ENCODE measurements at places on chromosomes 12 and 14.

DNA sequence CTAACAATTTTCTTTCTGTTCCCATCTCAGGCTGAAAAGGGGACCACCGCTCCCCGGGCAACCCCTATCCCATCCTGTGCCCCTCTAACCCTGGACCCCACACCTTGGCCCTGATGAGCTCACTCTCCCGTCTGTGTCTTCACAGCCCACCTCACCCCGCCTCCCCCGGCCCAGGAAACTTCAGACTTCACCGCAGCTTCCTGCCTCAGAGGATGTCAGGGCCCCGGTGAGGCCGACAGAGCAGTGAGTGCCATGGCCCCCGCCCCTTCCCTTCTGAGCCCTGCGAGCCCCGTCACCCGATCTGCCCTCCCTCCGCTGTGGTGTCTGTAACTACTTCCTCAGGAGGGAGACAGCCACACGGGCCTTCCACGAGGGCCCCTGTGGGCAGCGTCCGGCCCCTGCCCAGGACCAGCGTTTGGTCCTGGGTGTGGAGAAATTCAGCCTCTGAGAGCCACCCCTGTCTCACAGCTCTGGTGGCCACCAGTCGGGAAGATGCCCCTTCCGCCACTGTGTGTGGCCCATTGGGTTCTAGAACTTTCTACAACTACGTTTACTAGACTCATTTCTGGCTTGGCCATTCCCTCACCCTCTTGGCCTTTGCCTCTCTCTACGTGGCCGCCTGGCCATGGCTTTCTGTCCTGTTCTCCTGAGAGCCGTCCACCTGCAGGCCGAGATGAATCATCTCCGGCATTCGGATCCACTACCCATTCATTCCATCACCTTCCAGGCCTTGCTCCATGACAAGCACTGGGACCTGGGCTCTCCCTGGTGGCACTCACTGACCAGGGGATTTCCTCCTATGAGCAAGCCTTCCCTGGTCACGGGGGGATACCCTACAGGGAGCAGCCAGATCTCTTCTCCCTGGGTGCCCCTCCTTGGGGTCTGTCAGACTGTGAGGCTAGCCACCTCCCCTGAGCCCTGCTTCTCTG is 3.4 kb downstream of the RHOF start:
- peak; percentile 93 for DNase-seq

- no peak for DNase-seq
Observed at GRCh38 chr14:81396113-81396512, 4.0 kb downstream of the STON2 start.

DNA sequence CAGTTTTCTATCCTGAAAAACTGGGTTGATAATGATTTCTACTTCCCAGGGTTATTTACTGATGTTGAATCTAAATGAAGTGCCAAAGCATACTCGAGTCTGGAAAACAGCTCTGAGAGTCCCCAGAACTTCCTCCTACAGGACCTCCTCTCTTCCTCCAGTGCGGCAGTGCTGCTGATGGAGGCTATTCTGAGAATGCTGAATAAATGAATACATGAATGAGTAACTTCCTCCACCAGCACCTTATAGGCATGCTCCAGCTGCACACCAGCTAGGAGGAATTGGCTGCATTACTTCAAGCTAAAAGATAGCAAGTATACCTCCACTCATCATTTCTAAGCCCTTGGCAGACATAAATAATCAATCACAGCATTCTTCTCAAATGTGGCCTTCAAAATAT is 448.8 kb upstream of the CCDC196 start:
- DNase-seq, result no peak

- no peak for DNase-seq
Observed at GRCh38 chr12:25482625-25483024, 70.5 kb downstream of the LMNTD1 start.

- DNase-seq, result no peak
Observed at GRCh38 chr14:55389330-55389729, 22.3 kb downstream of the ATG14 start.

DNA sequence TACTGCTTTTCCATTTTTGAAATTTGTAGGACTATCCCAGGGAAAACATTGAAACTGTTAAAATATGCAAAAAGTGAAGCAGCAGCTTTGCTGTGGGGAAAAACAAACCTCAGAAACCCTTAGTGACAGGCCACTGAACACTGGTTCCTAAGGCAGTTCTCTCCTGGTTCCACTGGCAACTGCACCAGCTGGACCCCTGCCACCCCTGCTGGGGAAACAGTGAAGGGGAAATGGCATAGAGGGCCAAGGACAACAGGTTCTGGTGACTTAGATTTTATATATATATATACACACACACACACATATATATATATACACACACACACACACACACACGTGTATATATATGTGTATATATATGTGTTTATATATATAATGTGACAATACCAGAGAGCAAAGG is 16.2 kb upstream of the KRT7 start:
- no peak for DNase-seq

DNA sequence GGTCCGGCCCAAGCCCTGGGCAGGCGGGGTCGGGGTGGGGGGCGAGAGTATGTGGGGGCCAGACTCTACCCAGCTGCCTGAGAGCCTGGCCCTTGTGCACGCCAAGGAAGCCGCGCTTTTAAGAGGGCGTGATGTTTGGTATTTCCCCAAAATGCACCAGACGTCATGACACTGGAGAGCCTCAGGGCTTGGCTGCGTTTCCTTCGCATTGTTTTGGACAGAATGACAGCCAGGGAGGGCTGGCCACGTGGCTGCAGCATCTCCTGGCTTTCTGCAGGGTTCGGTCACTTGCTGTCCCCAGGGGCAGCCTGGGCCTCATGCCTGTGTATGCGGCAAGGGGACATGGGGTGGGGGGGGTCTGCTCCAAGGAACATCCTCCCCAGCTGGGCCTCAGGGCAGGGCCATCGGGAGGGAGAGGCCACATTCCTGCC is 16.1 kb upstream of the NUDT14 start:
- no peak for DNase-seq

- no peak for DNase-seq
Observed at GRCh38 chr12:114391088-114391487, 14.9 kb downstream of the TBX5 start.

- no peak for DNase-seq
Observed at GRCh38 chr14:104536942-104537612, 42.5 kb upstream of the C14orf180 start.

DNA sequence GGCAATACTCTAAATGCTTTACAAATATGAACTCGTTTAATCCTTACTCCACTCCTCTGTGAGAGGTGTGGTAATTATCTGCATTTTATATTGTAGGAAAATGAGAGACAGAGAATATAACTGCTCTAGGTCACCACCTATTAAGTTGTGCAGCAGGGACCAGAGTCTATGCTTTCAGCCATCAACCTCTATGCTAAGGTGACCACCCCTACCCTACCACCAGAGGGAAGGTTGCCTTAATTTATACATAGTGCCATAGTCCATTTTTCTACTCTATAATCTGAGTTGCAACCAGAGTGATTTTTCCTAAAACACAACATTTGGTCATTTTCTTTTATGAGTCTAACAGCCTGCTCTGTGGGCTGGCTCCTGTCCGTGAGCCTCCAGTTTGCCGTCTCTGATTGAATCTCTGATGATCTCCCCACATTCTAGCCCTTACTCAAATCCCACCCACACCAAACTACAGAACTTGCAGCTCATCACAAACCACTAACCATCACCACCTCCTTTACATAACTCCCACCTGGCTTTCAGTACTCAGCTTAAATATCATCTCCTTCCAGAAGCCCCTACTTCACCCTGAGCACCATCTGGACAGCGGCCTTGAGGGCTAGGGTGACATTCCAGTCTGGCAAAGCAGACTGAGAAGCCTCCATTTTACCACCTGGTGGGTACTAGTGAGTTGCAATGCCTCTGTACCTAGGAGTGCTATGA is 126.6 kb downstream of the PPM1H start:
- no peak for DNase-seq

DNA sequence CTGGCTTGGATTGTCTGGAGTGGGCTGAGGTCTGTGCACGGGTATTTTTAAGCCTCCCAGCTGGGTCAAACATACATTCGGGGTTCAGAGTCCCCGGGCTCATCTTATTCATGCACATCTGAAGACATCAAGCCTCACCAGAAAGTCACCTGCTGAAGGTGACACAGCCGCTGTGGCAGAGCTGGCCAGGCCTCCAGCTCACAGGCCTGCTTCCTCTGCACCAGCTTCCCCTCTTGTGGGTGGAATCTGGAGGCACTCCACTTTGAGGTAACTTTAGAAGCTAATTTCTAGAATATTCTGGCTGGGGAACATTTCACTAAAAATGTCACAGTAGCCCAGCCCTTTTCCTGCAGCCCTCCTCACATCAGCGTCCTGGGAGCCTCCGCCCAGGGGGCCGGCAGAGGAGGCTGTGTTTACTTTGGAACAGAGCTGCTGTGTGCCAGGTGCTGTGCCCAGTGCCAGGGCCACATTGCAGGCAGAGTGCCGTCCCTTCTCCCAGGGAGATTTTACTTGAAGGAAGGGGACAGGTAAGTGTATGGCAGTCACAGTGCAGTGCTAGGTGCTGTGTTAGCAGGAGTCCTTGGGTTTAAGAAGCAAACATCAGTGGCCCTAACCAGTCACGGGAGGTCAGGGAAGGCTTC is 62.2 kb downstream of the TSPAN11 start:
- no peak for DNase-seq

- no peak for DNase-seq
Observed at GRCh38 chr12:87025976-87026375, 769.8 kb upstream of the MGAT4C start.
